Central memory CD8-positive, alpha-beta T cell (primary cell): ENCODE measurements at places on chromosomes 11 and 22.
A peak's percentile ranks its signal among the peaks of the same experiment; 100 is the strongest.

DNA sequence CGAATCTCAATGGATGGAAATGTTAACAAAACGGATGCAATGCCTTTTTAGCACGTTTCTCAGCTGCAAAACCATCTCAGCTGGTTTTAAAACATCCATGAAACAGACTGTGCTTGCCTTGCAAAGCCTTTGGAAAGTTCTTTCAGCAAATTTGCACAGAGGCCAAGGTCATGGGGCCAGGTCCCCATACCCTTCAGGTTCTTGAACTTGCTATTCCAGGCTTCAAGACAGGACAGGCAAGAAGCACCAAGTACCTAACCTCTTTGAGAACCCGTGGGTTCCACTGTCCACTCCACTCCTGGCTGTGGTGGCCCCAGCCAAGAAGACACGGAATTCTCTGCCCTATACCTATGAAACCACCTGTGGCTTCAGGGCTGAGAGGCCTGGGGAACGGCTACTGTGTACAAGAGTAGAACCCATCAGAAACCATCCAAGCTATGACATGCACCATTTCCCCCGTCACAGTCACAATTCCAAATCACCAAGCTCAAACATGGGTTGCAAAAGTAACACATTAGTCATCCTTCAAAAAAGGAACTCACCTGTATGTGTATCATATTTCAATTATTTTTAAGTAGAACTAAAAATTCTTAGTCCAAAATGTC lies 17.0 kb downstream of the TNKS1BP1 start:
- no peak overlapping the region for H3K4me3 ChIP-seq
- peaks cover 1% of the 10 kb centered on the region for H3K36me3 ChIP-seq
- peaks cover 18% of the 10 kb centered on the region for H3K4me1 ChIP-seq
- no peaks in the 10 kb centered on the region for H3K27me3 ChIP-seq

GRCh38 chr11:15967166-15967565 lies 389.2 kb downstream of the SOX6 start:
- no peaks in the 10 kb centered on the region for H3K36me3 ChIP-seq
- H3K4me1 ChIP-seq: no peaks in the 10 kb centered on the region
- no peaks in the 10 kb centered on the region for H3K27me3 ChIP-seq
- no peak overlapping the region for H3K4me3 ChIP-seq
- no peak overlapping the region for H3K27ac ChIP-seq

GRCh38 chr11:74024261-74025029 lies 15.6 kb upstream of the UCP3 start:
- H3K36me3 ChIP-seq: peaks cover 4% of the 10 kb centered on the region
- no peaks in the 10 kb centered on the region for H3K27me3 ChIP-seq
- peaks cover 6% of the 10 kb centered on the region for H3K4me1 ChIP-seq
- DNase-seq: no peak

DNA sequence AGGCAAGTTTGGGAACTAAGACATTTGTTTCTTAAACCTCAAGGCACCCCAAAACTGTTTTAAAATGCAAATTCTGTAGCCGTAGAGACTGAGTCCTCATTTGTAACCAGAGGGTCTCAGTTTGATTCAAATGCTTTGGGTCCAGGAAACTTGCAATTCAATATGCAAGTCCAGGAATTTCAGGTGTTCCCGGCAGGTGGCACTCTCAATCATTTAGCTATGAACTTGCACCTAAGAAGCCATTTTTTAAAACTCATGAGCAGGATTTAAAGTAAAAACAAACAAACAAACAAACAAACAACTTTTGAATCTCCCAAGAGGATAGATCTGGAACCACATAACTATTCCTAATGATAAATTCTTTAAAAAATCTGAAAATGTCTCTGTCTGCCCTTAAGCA lies 8.7 kb upstream of the ABTB2 start:
- H3K36me3 ChIP-seq: peaks cover 1% of the 10 kb centered on the region
- H3K4me1 ChIP-seq: no peaks in the 10 kb centered on the region
- no peak overlapping the region for H3K4me3 ChIP-seq
- no peak overlapping the region for H3K27ac ChIP-seq

DNA sequence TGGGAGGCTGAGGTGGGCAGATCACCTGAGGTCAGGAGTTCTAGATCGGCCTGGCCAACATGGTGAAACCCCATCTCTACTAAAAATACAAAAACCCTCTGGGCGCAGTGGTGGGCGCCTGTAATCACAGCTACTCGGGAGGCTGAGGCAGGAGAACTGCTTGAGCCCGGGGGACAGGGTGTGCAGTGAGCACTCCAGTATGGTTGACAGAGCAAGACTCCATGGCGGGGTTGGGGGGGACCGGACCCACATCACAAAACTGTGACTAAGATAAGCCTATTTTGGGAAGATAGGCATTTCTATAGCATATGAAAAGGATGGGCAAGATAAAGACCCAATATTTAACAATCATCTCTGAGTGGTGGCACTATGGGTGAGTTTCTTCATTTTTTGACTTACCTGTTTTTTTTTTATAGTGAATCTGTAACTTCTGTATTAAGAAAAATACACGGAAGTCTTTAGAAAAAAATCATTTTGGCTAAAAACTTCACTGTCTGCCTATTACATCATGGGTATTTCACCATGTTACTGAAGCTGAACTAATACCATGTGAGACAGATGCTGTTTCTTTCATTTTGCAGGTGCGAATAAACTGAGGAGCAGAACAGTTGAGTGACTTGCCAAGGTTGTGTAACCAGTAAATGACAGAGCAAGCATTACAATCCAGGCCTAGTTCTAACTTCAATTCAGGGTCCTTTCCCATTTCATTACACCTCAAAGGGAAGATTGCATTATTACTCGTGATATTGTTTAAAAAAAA lies 2.5 kb downstream of the CELF1 start:
- no peak for DNase-seq
- H3K4me1 ChIP-seq: peaks cover 46% of the 10 kb centered on the region
- peaks cover 10% of the 10 kb centered on the region for H3K36me3 ChIP-seq
- H3K27me3 ChIP-seq: no peaks in the 10 kb centered on the region
- no peak overlapping the region for H3K27ac ChIP-seq

DNA sequence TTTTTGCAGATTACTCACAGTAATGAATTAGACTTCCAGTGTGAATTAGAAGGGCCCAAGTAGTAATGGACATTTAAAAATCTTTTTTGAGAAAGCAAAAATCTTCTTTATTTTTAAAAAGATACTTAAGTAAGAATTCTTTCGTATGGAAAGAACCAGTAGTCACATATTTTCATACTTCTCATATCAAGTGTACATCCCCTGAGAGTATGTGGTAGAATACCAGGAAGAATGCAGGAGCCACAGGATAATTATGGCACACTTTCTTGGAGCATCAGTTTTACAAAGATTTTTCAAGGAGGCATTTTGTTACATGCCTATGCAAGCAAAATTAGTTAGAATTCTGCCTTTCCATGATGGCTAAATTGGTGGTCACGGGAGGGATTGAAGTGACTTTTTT lies 28.1 kb downstream of the POLD3 start:
- H3K4me3 ChIP-seq: no peak overlapping the region
- H3K4me1 ChIP-seq: no peaks in the 10 kb centered on the region
- no peak overlapping the region for H3K27ac ChIP-seq
- H3K36me3 ChIP-seq: peaks cover 25% of the 10 kb centered on the region

GRCh38 chr11:69425895-69426544 lies 55.4 kb upstream of the LINC01488 start:
- H3K27me3 ChIP-seq: peaks cover 31% of the 10 kb centered on the region
- no peak for DNase-seq
- peaks cover 18% of the 10 kb centered on the region for H3K4me1 ChIP-seq
- H3K36me3 ChIP-seq: peaks cover 2% of the 10 kb centered on the region
- peak overlapping the region; percentile 39 for H3K4me3 ChIP-seq
- H3K27ac ChIP-seq: peak overlapping the region; percentile 55
